ENCODE measurements at places on chromosomes 16 and 17.

DNA sequence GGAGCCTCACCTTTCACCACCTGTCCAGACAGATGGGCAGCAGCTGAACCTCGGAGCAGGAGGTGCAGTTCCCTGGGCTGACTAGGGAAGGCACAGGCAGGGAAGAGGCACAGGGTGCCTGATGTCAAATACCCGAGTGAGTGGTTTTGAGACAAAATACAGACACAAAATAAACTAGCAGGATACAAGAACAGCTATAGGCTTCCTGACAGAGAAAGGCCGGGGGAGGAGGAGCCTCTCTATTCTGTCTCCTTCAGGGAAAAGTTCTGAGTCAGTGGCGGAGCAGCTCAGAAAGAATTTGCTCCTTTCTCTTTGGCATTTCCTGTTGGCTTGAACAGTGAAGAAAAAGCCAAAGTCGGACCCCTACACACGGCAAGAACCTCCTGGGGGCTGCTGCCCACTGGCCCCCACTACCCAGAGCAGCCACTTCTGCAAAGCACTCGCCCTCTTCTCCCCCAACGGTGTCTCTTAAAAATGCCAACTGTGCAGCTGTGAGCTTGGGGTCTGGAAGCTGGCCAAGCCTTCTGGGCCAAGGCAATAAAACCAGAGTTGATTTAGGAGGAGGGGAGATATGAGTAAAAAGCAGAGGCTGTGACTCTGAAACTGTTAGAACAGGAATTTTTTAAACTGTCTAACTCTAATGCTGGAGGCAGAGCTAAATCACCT, 14.4 kb upstream of the FAAP100 start:
- DNase-seq, result no peak

DNA sequence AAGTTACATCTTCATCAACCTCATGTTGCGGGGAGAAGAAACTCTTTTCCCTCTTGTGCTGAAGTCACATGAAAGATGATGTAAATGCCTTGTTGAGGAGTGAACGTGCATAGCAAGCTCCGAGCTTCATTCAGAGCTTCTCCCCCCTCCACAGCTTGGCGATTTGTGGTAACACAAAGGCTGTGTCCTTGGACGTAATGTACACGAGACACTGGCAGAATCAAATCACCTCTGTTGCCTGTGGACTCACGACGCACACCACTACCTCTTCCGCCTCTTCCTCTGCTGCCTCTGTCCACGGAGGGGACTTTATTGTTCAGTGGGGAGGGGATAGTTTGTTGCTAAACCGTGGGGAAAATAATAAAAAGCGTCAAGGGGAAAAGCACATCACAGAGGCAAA, 54.9 kb upstream of the CHMP6 start:
- no peak for DNase-seq

DNA sequence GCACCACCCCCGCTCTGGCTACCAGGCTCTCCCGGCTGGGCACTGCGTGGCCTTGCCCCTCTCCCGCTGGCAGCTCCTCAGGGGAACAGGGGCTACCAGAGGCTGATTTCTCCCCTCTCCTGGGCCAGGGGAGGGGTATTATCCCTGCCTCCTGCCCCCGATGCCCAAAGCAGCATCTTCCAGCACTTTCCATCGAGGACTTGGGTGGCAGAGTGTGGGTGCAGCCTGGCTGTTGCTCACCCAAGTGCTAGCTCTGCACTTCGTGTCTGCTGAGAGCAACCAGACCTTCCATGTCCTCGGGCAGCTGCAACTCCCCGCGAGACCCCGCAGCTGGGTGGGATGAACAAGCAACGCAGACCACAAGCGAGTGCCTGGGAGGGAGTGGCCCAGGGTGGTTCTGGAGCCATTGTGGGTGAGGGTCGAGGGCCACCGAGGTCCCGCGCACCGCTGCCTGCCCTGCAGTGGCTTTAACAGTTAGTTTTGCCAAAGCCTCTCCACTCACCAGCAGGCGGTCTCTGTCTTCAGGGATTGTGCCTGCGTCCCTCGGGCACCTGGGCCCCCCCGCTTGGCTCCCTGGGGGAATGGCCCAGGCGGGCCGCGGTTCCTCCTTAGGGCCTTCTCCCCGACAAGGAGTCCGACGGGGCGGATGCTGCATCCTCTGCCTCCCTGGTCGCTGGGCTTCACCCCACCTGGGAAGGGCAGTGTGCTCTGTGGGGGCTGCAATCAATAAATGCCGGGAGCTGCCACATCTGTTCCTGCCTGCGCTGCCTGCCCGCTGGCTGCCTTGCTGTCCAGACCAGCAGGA, 8.4 kb downstream of the SLC25A10 start:
- no peak for DNase-seq

DNA sequence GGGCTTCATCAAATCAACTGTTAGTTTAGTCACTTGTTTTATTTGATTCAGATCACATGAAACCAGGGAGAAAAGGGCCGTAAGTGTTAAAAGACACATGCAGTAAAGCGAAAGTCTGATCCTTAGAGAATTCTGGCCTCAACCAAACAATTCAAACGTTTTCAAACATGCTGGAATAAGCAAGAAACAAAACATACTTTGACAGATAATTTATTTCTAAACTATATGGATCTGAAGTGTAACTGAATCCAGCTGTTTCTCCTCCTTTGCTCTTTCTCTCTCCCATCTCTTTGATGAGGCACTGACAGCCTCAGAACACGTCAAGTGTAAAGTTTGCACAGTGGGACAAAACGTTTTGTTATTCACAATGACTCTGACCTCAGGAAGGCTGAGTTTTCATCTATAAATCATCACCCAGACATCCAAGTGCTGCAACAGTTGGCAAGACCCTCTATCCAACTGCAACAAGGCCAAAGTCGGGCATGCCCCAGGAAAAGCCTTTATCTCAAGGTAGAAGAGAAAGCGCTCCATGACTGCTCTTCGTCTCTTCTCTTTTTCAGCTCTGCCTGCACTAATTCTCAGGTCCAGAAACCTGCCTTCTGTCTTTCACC, 267.1 kb upstream of the MYOCD start:
- DNase-seq, result no peak

DNA sequence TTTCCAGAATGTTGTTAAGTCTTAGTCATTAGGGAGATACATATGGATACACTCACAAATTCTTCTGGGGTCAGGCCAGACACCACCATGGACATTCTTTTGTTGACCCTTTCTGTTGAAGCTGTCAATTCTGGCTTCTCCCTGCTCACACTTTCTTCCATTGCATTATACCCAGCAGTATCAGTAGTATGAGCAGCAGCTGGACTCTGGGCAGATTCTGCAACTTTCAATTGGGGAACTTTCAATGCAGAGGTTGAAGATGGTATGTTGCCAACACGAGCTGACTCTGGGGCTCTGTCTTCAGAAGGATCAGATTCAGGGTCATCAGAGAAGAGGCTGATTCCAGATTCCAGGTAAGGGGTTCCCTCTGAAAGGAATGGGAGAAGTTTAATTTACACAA, 45.8 kb downstream of the RND2 start:
- no peak for DNase-seq

All from CD8-positive, alpha-beta T cell (primary cell).